ENCODE measurements at places on chromosomes 5 and 9.

- DNase-seq = no peak
Measured at GRCh38 chr9:126611193-126611591, 2.5 kb upstream of the LMX1B start.

DNA sequence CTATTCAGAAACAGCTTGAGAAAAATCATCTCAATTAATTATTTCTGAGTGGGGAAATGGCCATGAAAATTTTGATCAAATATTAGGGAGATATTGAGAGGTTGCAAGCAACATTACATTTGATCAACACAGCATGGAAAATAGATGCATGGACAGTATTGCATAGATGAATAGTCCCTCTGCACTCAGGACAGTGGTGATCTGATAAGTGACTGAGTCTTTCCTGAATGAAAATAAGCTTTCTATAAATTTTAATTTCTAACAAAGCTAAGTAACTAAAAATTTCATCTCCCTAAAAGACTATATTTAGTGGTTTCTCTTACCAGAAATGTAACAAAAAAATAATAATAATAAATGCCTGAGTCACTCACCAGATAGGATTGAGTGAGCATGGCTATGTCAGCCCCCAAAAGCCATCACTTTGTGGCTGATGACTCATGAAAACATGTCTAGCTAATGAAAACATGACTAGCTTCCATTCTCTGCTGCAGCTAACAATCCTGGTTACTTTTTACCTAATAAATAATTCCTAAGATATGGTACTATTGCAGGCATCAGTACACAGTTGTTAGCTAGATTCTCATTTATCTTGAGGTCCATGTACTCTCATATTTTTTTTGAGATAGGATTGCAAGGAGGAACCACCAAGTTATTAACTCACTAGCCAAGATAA lies 1294.8 kb upstream of the ACO1 start:
- no peak for DNase-seq

DNA sequence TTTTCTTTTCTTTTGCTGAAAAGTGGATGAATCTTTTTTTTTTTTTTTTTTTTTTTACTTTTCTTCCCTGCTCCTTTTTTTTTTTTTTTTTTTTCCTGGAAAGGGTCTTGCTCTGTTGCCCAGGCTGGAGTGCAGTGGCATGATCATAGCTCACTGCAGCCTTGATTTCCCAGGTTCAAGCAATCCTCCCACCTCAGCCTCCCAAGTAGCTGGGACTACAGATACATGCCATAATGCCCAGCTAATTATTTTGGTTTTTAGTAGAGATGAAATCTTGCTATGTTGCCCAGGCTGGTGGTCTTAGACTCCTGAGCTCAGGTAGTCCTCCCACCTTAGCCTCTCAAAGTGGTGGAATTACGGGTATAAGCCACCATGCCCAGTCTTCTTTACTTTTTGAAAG lies 20.9 kb downstream of the HSD17B4 start:
- no peak for DNase-seq

DNA sequence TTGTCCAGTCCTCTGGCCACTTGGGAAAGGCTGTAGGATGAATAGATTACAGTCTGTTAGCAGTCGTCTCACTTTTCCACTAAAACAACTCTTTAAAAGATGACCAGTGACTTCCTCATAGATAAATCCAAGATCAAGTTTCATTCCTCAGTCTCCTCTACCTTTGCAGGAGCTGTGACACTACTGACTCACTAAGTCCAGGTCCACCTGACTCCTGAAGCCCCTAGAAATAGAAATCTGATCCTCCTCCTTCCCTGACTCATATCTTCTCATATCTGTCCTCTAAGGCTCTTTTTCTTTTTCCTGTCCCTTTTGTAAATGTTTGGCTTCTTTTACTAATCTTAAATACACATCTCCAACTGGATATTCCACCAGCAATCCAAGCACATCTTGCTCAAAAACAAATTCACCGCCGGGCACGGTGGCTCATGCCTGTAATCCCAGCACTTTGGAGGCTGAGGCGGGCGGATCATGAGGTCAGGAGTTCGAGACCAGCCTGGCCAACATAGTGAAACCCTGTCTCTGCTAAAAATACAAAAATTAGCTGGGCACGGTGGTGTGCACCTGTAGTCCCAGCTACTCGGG lies 2.6 kb downstream of the CCDC125 start:
- DNase-seq = no peak

- no peak for DNase-seq
Measured at GRCh38 chr5:147303251-147303650, 68.4 kb downstream of the STK32A start.

Data from iPS-NIHi11 (cell line).